ENCODE measurements at places on chromosomes 5 and 9. TPM values are rescaled to one million over a fixed set of nuclear protein-coding genes. Genes with fewer than 3 reads are reported as not detected.

Gene PCDHGA7
- 7.0 TPM for total RNA-seq

Gene LEAP2
- total RNA-seq = 0.89 TPM

Gene PCDH12
- 11.1 TPM for total RNA-seq

Gene ADAMTSL2
- 5.1 TPM for total RNA-seq

Gene IFNA10
- not detected for total RNA-seq

Gene ANXA6
- total RNA-seq = 214 TPM

Gene GHR
- total RNA-seq = 11.9 TPM

Gene RUSC2
- 30.3 TPM for total RNA-seq

Gene PCDHGA1
- total RNA-seq = 3.0 TPM

Gene HSPA4
- total RNA-seq = 74.3 TPM

Gene SPINK13
- total RNA-seq = not detected

Gene ADGRV1
- total RNA-seq = not detected

Gene ASB6
- 9.7 TPM for total RNA-seq

Gene CDHR2
- 0.20 TPM for total RNA-seq

Gene ARHGEF37
- total RNA-seq = 32.8 TPM

Gene CRHBP
- total RNA-seq = 0.92 TPM

Gene KIF4B
- 0.05 TPM for total RNA-seq

Gene NTRK2
- total RNA-seq = 5.5 TPM

Gene MAPK9
- 46.5 TPM for total RNA-seq

Gene WNT8A
- total RNA-seq = not detected

Gene SLC34A1
- total RNA-seq = not detected

Gene TMEM174
- not detected for total RNA-seq

Gene PRLR
- 0.40 TPM for total RNA-seq

Gene NAIP
- total RNA-seq = 5.9 TPM

Gene HAPLN1
- 0.05 TPM for total RNA-seq

Gene IL4
- not detected for total RNA-seq

Gene SAXO1
- total RNA-seq = not detected

Gene AOPEP
- 161 TPM for total RNA-seq

Gene GFPT2
- 15.3 TPM for total RNA-seq

Gene KIF3A
- total RNA-seq = 12.4 TPM

Gene EIF4EBP3
- 18.2 TPM for total RNA-seq

Gene OR1Q1
- total RNA-seq = not detected

Gene IFNA21
- not detected for total RNA-seq

Gene ARID3C
- not detected for total RNA-seq

Gene SLC9A3
- total RNA-seq = 1.3 TPM

Gene SMIM33
- total RNA-seq = not detected

Gene CAMK4
- total RNA-seq = 0.10 TPM

Gene DNAH5
- total RNA-seq = 0.07 TPM

Gene PALM2AKAP2
- total RNA-seq = 76.1 TPM

Gene FGF10
- 0.59 TPM for total RNA-seq

Measured in left ventricle myocardium superior (tissue), 1 donor.